CD4-positive, CD25-positive, alpha-beta regulatory T cell (primary cell): ENCODE measurements at places on chromosomes 5 and 9.

GRCh38 chr5:117496801-117497200 is 922.2 kb upstream of the SEMA6A start:
- DNase-seq = no peak

- DNase-seq = no peak
Measured at GRCh38 chr9:117860849-117861248, 156.6 kb downstream of the TLR4 start.

- DNase-seq = no peak
Measured at GRCh38 chr9:128610897-128611296, 45.8 kb downstream of the DYNC2I2 start.

GRCh38 chr9:128143525-128144238 is 5.6 kb upstream of the LCN2 start:
- DNase-seq = no peak

DNA sequence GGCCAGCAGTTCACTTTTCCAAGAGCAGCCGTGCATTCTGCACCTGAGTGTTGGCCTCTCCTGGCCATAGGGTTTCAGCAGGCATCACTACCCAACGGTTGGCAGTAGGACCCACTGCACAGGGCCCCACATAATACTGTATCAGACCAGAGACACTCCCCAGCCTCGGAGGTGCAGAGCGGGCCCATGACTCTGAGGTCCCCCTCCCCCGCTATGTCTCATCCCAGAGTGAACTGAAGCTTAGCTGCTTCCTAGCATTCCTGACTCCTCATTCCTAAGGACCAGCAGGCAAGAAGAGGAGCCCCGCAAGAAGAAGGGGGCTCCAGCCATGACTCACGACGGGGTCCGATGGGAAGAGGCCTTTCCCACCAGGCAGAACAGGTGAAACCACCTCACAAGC is 67.2 kb downstream of the CAMSAP1 start:
- no peak for DNase-seq

DNA sequence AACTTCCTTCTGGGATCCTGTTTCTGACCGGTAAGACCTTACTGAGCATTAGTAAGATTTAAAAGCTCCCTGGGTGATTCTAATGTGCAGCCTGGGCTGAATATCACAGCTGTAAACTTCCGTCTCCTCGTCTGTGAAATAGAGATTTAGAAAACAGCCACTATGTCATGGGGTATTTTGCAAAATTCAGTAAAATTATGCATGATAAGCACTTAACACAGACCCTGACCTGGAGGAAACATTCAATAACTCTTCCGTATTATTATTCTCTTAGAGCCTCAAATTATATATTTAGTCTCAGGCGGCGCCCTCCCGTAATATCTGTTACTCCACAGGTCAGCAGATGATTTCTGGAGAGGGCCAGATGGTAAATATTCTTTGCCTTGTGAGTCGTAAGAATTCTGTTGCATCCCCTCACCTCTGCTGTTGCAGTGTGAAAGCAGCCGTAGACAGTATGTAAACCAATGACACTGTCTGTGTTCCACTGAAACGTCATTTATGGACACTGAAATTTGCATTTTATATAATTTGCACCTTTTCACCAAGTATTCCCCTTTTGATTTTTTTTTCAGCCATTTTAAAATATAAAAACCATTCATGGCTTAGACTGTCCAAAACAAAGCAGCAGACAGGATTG is 39.2 kb upstream of the RARS1 start:
- DNase-seq = no peak
